Caki2 (cell line): ENCODE measurements at places on chromosomes 3 and 15.

GRCh38 chr3:15495461-15496340 is 25.8 kb downstream of the COLQ start:
- no peak for DNase-seq

- DNase-seq: peak; percentile 81
These were observed 21.3 kb downstream of the CHD2 start for GRCh38 chr15:92921215-92922131.

DNA sequence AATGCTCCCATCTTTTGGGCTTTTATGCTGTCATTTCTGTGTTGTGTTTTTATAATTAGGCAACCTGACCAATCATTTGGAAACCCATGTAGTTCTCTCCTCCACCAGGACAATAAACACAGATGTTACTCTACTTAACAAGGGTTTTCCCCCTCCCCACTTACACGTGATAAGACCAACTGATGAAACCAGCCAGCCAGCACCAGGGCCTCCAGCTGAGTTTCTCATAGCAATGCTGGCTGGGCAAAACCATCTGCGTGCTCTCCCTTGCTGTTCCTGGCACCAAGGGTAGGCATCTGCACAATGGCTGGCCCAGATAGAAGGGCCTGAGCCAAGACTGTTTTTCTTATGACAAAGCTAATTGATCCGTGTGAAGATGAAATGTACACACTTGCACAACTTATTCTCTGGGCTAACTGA is 310.4 kb downstream of the PLCL2 start:
- DNase-seq: no peak

DNA sequence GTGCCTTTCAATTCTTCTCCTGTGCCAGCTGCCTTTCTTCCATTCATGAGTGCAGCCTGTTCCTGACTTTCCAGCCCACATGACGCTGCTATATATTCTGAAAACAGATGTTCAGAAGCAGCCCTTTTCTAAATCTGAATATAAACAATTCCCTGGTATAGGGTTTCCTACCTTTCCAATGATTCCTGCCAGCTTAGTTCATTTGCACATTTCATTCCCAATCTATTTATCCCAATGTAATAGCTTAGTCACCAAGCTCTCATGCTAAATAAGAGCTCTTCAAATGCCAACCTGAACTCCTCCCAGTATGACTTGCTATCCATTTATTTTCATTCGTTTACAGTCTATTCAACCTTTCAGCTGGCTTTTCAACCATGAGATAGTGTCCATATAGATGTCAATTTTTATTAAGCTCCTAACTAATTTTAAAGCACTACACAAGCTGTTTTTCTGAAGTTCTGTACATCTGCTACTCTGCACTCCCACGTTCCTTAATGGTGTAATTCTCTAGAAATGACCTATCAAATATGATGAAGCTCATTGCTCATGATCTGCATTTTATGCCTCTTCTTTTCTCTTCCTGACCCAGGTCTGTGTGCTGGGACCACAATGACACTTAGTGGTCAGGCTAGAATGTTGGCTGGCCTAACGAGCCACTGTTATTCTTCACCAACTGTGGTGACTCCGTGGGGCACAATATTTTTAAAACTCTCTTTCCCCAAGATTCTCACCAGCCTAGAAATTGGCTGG is 605.0 kb upstream of the TBL1XR1 start:
- DNase-seq: peak; percentile 28

DNA sequence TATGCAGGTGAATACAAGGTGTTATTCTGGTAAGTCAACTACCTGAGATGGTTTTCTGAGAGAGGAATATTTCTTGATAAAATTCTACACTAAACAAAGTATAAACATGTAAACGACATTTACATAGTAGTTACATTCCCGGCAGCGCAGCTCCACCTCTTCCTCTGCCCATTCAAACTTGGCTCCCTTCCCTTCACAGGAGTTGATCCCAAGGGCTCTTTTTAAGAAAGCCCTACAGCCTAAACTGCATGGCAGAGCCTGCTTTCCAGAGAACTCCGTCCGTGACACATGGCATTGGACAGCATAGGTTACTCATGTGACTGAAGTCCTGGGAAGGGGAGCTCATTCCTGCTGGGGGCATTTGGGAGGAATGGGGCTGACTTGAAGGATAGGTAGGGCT is 22.0 kb upstream of the LCTL start:
- no peak for DNase-seq

- no peak for DNase-seq
These were observed 5.7 kb downstream of the CEP19 start for GRCh38 chr3:196706327-196706726.

DNA sequence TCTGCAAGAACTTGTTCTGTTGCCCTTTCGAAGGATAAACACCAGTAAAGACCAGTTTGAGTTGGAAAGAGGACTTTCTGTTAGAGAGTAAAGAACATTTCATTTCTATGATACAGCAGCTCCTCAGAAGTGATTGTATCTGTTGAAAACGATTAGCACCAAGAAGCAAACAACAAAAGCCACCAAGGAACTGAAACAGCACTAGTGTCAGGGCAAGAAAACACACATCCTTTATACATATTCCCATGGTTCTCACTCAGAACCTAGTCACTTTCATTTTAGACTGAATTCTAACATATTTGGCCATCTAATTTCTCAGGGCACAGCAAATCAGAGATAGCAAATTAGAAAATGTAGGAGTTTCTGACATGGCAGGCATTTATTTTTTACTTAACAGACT is 116.1 kb downstream of the ATP1B3 start:
- no peak for DNase-seq

DNA sequence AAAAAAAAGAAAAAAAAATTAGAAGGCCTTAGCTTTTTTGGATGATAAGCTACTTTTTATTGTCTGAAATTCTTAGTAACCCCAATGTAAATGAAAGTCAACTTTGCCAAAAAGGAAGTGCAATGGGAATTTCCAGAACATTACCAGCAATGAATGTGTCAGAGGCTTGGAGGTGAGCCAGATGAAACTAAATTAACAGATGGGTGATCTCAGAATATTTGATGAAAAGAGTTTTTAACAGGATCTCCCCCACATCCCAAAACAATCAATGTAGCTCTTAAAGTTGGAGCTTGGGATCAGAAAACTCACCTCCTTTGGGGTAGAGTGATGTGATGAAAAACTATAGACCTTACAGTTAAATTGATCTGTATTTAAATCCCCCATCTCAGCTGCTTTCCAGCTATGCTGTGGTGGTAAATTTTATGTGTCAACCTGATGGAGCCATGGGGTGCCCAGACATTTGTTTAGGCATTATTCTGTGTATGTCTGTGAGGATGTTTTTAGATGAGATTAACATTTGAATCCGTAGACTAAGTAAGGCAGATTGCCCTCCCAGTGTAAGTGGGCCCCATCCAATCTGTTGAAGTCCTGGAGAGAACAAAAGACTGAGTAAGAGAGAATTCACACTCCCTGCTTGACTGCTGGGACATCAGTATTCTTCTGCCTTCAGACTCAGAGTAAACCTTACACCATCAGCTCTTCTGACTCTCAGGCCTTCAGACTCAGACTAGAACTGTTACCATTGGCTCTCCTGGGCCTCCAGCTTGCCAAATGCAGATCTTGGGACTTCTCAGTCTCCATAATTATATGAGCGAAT is 84.3 kb upstream of the TNFSF10 start:
- peak; percentile 65 for DNase-seq

DNA sequence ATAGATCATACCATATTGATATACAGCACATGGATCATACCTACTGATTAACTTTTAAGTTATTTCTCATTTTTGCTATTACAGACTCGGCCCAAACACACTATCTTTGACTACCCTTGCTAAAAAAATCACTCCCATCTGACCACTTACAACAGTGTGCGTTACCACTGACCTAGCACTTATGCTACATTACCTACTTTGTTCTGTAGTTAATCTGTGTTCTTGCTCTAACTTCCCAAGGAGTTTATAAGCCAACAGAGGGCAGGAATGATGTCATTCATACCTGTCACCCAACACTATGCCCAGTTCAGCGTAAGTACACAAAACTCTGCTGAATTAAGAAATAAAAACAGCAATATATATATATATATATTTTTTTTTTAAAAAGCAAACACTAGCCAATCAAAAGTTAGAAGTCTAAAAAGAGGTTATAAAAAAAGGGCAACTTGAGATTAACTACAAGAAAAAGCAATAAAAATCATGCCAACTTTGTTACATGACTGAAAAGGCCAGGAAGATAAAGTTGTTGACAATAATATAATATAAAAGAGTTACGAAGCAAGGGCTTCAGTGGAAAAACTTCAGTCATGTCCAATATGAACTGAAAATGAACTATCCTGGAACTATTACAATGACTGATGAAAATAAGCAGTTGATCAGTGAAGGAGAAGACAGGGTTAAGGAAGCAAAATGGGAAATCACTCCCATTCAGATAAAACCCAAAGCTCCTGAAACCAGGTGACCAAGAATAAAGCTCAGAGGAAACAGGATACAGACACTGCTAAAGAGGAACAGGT is 33.6 kb downstream of the EDC3 start:
- DNase-seq: no peak
